ENCODE measurements at places on chromosomes 6 and 20.

DNA sequence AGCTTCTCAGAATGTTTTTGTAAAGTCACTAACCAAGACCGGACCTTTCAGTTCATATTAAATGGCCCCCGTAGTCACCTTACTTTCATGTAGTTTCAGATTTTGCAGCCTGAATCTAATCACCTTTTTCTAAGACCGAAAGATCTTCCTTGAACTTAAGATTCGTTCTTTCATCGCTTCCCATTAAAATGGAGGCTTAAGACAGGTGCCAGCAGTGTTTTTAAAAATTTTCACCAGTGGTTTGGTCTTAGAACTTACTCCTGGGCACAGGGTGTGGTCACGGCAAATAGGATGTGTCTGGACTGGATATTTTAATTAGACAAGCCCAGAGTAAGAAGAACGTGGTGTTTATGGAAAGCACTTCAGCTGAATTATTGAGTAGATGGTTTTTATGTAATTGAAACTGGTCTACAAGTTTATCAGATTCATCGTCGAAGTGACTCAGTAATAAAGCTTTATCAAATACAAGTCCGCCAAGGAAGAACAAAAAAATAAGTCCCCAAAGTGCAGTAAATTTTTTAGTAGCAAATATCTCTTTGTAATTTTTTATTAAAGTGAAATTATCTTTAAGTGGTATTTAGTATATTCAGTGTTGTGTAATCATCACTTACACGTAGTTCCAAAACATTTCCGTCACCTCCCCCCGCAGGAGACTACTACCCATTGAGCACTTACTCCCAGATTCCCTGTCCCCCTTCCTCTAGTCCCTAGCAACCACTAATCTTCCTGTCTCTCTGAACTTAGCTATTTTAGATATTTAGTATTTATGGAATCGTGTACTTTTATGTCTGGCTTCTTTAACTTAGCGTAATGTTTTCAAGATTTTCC, 868 bp downstream of the SRSF3 start:
- peak; percentile 54 for DNase-seq

DNA sequence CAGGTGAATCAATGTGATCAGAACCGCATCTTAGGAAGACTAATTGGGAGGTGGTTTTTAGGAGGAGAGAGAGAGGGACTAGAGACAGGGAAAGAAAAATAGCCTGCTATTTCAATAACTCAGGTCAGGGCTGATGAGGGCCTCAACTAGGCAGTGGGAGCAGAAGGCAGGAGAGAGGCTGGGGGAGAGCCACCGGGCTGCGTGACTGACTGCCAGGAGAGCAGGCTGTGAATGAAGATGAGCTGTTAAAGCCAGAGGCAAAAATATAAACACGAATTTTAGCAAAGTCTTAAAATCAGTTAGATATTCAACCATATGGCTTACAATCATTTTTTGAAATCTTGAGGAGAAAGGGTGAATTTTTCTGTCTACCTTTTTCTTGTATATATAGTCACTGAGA, 149.6 kb downstream of the IPCEF1 start:
- no peak for DNase-seq

DNA sequence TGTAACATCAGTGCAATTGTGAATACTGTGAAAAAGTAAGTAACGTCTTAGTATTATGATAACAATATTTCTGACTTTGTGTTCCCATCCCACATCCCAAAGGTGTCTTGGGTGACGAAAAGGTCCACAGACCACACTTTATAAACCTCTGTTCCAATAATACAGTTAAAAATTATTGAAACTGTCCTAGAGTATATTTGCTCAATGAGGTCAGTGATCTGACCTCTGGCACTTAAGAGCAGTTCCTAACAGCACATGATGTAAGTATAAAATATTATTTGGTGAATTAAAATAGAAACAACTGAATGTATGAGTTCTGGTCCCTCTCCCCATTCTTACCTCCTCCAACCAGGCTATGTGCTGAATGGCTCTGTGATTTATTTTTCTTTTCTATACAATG, 566.4 kb upstream of the MMS22L start:
- no peak for DNase-seq

DNA sequence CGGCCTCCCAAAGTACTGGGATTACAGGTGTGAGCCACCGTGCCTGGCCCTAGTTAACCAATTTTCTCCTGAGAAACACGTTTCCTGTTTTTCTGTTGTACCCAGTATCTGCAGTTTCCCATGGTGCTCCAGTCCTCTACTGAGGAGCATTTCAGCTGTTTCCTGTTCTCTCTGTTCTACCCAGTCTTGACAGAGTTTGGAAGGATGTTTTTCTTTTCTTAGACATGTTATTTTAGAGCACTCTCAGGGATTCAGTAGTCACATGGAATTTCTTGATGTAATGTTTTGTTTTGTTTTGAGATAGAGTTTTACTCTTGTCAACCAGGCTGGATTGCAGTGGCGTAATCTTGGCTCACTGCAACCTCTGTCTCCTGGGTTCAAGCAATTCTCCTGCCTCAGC, 129.8 kb upstream of the TIAM2 start:
- DNase-seq, result no peak

GRCh38 chr6:145761584-145761983, 26.3 kb upstream of the EPM2A start:
- no peak for DNase-seq

GRCh38 chr6:23003671-23004467, 434.5 kb downstream of the HDGFL1 start:
- DNase-seq, result no peak

- peak; percentile 24 for DNase-seq
Measured at GRCh38 chr20:37992802-37993409, 40.4 kb downstream of the TTI1 start.

DNA sequence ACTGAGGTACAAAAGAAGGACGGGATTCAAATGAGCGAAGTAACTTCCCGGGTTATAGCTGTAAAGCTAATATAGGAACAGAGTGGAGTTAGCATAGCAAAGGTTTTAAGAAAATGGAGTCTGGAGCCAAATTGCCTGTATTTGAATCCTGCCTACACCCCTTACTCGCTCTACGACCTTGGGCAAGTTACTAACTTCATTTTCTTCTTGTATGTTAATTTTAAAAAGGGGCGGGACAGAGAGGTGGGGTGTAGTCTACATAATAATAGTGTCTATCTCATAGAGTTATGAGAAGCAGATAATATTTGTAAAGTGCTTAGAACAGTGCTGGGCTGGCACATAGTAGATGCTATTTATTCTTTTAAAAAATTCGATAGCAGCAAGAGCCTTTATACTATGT, 705 bp downstream of the ZSCAN23 start:
- peak; percentile 34 for DNase-seq

- no peak for DNase-seq
Measured at GRCh38 chr20:13262671-13263360, 41.7 kb downstream of the ISM1 start.

DNA sequence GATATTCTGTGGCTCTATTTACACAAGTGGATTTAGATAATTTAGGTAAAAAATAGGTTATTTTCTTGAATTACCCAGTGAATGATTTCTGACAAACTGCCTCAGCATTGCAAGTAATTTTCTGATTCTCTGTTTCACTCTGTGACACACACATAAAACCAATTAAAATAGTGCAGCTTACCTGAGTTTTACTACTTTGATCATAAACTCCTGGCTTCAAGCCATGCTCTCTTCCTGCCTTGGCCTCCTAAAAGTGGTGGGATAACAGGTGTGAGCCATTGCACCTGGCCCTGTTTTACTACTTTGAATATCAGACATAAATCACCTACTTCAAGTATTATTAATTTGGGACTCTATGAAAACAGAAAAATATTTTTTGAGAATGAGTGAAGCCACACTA, 462.9 kb downstream of the ADGRB3 start:
- DNase-seq, result no peak

Data from CD4-positive, CD25-positive, alpha-beta regulatory T cell (primary cell).